ENCODE measurements at places on chromosomes 3 and 15. TPM values are rescaled to one million over a fixed set of nuclear protein-coding genes. Genes with fewer than 3 reads are reported as not detected.

- peaks cover 42% of the 10 kb centered on the region for H3K4me1 ChIP-seq
- DNase-seq = no peak
- H3K36me3 ChIP-seq = no peaks in the 10 kb centered on the region
Observed at GRCh38 chr3:136883967-136884720, 22.1 kb downstream of the NCK1 start.

GRCh38 chr15:52760562-52760961 lies 29.6 kb downstream of the ONECUT1 start:
- H3K4me3 ChIP-seq = no peak overlapping the region
- no peaks in the 10 kb centered on the region for H3K4me1 ChIP-seq
- H3K27me3 ChIP-seq = no peaks in the 10 kb centered on the region
- DNase-seq = no peak
- H3K27ac ChIP-seq = no peak overlapping the region
- H3K36me3 ChIP-seq = no peaks in the 10 kb centered on the region

- H3K27me3 ChIP-seq = no peaks in the 10 kb centered on the region
- no peaks in the 10 kb centered on the region for H3K4me1 ChIP-seq
- no peak overlapping the region for H3K4me3 ChIP-seq
- DNase-seq = no peak
Observed at GRCh38 chr3:60017631-60018030, 967.8 kb upstream of the CFAP20DC start.

GRCh38 chr15:100787567-100788417 lies 91.8 kb upstream of the ALDH1A3 start:
- H3K27me3 ChIP-seq = no peaks in the 10 kb centered on the region
- H3K4me3 ChIP-seq = no peak overlapping the region
- DNase-seq = no peak
- no peak overlapping the region for H3K27ac ChIP-seq
- no peaks in the 10 kb centered on the region for H3K4me1 ChIP-seq

- no peak overlapping the region for H3K4me3 ChIP-seq
- no peak for DNase-seq
- H3K27ac ChIP-seq = peak overlapping the region; percentile 76
Observed at GRCh38 chr3:111738238-111738637, 120.8 kb upstream of the PHLDB2 start.

DNA sequence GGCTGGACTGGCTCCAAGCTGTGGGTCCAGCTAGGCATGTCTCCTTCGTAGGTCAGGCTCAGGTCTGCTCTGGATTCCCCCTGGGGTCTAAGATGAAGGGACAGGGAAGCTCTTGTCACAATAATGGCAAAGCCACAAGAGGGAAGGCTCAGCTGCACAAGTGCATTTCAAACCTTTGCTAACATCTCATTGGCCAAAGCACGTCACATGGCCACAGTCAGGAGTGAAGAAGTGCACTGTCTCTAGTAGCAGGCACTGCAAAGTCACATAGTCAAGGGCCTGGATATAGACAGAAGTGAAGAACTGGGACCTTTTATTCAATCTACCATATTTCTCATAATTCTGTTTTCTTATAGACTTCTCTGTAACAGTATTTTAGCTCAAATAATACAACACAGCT lies 20.1 kb downstream of the DLEC1 start:
- peaks cover 4% of the 10 kb centered on the region for H3K4me1 ChIP-seq
- no peak overlapping the region for H3K27ac ChIP-seq
- no peak for DNase-seq
- H3K36me3 ChIP-seq = no peaks in the 10 kb centered on the region
- no peaks in the 10 kb centered on the region for H3K27me3 ChIP-seq

DNA sequence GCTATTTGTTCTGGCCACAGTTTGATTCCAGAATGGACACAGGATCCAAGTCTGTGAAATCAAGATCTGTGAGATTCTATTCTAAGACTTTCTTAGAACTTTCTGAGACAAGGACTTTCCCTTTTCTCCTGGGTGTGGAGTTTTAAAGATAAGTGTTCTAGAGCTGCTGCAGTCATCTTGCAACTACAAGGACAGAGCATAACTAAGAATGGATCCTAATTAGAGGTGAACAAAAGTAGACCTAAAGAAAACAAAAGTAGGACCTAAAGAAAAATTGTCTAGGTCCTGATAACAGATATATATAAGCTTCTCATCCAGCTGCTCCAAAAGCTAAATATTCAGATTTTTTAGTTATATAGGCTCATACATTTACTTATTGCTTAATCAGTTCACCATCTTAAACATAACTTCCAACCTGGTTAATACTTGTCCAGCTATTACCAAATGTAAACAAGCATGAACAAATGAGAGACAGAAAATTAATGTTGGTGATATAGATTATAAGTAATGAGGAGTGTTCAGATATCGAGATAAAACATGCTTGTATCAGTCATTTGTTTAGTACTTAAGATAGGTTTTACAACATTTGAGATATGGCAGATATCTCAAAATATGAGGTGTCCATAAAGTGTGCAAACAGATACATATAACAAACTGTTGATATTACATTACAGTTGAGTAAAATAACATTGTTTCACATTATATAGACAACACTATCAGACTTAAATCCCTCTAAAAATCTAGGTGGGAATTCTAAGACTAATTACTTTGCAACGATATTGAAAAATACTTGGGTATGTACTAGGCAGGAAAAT lies 75.1 kb downstream of the CD200 start:
- no peak overlapping the region for H3K4me3 ChIP-seq
- H3K36me3 ChIP-seq = no peaks in the 10 kb centered on the region
- H3K4me1 ChIP-seq = no peaks in the 10 kb centered on the region
- no peaks in the 10 kb centered on the region for H3K27me3 ChIP-seq
- no peak for DNase-seq
- no peak overlapping the region for H3K27ac ChIP-seq

DNA sequence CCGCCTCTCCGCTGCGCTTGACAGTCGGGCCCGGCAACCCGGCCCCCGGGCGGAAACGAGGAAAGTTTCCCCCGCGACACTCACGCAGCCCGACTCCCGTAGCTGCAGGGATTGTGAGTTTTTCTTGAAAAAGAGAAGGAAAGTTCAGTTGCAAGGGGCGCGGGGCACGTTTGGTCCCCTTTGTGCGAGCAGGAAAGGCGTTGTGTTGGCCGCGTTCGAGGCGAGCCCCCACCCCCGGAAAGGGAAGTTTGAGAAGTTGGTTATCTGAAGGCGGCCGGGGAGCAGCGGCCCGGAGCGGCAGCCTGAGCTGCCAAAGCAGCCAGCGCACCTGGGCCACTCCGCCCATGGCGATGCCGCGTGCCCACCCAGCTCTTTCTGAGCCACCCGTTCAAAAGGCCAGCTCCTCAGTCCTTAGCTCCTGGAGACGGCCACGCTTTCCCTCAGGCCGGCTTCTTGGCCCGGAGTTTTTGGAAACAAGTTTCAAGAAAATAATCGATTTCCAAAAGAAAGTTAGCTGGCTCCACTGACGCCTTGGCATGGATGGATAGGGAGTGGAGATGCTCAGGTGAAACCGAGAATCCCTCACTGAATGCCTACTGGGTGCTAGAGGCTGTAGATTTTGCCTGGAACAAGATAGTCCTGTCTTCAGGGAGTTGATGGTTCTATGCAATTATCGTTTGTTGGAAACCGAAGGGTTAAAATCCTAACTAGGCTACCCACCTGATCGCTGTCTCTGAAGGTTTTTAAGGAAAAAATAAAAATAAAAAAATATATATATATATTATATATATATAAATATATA lies 832 bp downstream of the TGFBR2 start:
- peak overlapping the region; percentile 98 for H3K27ac ChIP-seq
- DNase-seq = peak; percentile 38
- H3K27me3 ChIP-seq = no peaks in the 10 kb centered on the region
- peaks cover 7% of the 10 kb centered on the region for H3K4me1 ChIP-seq
- H3K36me3 ChIP-seq = no peaks in the 10 kb centered on the region

GRCh38 chr15:58627046-58627445 lies 122.5 kb downstream of the ADAM10 start:
- H3K4me3 ChIP-seq = no peak overlapping the region
- no peak for DNase-seq
- H3K36me3 ChIP-seq = no peaks in the 10 kb centered on the region

Gene CHRFAM7A
- total RNA-seq = 1.8 TPM

Gene TARS3
- 7.6 TPM for total RNA-seq

Gene IL20RB
- 112 TPM for total RNA-seq

Data from esophagus squamous epithelium (tissue), 5 donors.